ENCODE measurements at places on chromosomes 7 and 10.

DNA sequence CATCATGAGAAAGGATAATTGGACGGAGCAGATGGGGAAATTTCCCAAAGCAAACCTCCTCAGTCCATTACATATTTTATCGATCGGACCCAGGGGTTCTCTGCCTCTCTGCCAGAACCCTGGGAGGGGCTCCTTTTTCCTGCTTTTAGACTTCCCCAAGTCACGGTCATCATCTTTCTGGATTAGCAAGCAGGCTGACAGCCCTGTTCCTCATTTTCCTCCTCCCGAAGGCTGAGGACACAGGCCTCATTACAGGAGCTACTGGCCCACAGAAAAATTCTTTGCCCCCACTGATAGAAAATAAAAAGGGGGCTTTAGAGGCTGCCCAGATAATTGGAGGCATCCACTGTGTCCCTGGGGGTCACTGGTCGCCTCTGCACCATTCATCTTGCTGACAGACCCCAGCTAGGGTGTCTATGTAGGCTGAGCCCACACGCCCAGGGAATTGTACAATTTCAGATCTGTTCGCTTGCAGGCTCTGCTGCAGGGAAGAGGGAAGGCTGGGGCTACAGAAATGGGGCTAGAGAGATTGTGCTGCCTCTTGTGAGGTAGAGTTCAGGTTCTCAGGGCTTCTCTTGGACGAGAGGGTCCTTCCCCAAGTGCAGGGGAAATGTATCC, 125.7 kb upstream of the SDK1 start:
- DNase-seq = no peak

GRCh38 chr10:14774797-14775196, at the start of gene FAM107B:
FAM107B (minus strand) TSS chr10:14774897; CDS start chr10:14774663, 234 bp downstream.
- DNase-seq = no peak

DNA sequence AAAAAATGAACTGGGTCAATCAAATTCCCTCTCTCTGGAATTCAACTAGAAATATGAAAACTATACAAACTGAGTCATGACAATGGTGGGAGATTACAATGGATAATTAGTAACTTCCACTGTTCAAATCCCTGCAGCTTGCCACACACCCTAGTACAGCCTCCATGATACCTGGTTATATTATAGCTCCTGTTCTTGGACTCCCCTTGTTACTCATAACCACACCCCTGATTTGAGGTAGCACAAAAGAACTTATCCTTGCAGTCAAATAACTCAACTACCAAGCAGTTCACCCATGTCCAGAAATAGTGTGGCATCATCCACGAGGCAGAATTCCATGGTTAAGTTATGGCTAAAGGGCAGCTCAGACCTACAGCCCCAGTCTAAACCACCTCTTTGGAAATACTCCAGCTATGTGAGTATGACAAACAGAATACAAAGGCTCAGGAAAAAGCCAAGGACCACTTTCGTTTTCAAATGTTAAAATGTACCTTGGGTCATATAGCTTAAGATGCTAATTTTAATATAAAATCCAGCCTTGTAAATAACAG, 164.7 kb downstream of the CPEB3 start:
- DNase-seq = no peak

GRCh38 chr7:18357691-18358090, 137.9 kb upstream of the HDAC9 start:
- DNase-seq = peak; percentile 6

DNA sequence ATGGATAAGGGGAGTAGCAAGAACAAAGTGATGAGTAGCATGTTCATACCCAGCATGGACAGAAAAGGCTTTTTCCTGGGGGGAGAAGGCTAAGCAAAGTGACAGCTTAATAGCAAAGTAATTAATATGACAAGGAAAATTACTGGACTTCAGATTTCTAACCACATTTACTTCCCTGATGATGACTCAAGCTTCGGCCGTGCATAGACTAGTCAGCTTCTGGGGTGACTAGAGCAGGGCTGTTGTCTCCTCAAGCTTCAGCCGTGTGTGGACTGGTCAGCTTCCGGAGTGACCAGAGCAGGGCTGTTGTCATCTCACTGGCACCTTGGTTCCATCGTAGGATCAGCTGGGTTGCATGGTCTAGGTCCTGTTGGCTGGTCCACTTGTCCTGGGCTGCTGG, 2.1 kb upstream of the ZNF117 start:
- no peak for DNase-seq

GRCh38 chr7:25598765-25599164, 370.5 kb upstream of the NPVF start:
- DNase-seq = no peak

DNA sequence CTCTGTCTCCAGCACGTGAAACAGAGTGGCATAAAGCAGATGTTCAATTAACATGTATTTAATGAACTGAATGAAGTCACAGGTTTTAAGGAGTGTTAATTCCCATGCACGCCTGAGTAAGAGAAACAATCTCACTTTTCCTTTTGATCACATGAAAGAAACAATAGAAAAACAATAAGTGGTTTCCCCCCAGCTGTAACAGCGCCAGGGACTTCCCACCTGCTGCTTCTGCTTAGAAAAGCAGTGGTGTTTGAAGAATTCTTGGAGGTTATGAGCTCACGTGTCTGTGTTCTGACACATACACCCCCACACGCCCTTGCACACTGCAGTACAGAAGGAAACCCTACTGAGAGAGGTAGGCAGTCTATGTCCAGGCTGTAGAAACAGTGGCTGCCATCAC, 51.3 kb upstream of the FRMD4A start:
- no peak for DNase-seq

GRCh38 chr10:123944661-123945060, 53.1 kb upstream of the CPXM2 start:
- DNase-seq = no peak

- no peak for DNase-seq
Measured at GRCh38 chr7:21550076-21550475, 7.2 kb downstream of the DNAH11 start.

DNA sequence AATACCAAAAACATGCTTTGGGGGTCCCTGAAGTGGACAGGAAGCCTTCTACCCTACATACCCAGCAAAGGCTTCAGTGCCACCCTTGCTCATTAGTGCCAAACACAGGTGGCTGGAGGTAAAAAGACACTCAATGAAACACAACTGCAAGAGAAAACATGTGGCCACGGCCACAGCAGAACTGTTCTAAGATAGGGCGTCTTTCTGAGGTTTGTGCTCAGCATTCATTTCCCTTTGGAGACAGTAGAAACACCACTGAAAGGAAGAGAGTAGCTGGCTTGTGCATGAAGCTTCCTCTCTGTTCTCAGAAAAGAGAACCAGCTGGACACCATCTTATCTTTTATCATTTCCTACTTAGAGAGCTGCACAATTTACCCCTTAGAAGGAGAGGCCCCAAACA, 143.0 kb downstream of the PLXNA4 start:
- DNase-seq = no peak

- DNase-seq = peak; percentile 17
Measured at GRCh38 chr10:124534231-124534798, 72.7 kb downstream of the LHPP start.

- DNase-seq = no peak
Measured at GRCh38 chr10:27683226-27683625, 62.4 kb downstream of the MKX start.

DNA sequence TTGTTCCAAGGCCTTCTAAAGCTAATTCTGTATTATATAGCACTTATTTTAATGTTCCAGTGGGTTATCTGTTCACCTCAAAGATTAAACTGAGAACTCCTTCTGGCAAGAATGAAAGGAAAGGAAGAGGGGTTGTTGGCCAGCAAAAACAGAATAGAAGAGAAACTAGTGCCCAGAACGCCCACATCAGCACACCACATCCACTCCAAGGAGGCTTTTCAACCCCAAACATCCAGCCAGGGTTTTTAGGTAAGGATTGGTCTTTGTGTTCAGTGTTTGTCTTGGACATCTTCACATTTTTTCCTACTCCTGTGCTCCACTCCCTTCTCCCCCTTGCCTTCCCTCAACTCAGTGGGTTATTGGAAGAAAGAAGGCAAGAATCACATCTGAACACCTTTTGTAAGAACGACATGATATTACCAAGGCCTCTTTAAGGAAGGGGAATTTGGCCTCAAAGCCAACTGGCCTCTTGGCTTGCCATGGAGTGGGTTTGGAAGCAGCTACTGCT, 55.8 kb downstream of the BICC1 start:
- no peak for DNase-seq

GRCh38 chr7:155373359-155374273, 75.9 kb downstream of the INSIG1 start:
- peak; percentile 16 for DNase-seq

GRCh38 chr7:18962031-18962430, 155.4 kb downstream of the TWIST1 start:
- DNase-seq = no peak

DNA sequence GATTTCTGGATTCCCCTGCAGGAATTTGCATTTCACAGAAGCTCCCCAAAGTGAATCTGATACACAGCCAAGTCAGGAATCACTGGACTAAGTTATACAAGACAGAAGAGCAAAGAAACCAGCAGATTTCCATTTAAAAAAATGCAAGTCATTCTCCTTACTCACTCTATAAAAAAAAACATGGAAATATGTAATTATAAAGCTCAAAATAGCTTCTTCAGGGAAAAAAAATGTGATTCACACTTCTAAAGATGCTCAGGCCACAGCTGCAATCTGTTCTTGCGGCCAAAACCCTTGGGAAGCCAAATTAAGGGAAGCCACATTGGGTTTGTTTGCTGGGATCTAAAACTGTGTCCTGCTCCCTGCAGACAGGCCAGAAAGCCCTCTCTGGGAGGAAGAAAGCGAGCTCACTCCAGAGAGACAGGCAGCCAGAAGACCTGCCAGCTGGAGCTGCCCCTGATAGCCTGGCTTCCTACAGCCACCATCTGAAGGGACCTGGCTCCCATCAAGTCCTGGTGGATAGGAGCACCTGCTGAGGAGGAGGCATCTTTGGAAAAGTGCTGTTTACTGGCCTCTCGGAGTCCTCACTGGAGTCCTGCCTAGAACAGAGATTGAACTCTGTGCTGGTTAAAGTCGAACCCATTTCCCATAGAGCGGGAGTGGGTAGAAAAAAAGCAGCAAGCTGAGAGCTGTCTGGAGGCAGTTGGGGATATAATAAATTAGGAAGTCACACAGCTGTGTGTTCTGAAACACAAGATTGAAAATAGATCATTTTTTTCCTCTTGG, 359.2 kb upstream of the AOAH start:
- DNase-seq = peak; percentile 31

- DNase-seq = peak; percentile 45
Measured at GRCh38 chr7:80127412-80128160, 7.0 kb upstream of the GNAI1 start.

DNA sequence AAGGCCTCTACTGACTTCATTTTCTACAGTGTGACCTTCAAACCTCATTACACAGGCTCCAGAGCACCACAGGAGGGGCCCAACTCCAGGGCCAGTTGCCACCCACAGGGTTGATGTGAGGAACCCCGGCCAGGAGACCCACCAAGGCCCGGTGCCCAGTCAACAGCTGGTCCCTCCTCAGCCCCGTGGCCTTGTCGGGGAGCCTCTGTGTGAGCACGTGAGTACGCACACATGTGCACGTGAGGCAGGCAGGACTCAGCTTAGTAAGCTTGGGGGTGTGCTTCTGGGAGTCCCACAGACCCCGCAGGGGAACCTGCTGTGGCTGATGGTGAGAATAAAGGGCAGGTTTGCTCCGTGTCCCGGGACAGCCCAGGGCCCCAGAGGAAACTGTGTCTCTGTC, 104.5 kb downstream of the VIPR2 start:
- no peak for DNase-seq

DNA sequence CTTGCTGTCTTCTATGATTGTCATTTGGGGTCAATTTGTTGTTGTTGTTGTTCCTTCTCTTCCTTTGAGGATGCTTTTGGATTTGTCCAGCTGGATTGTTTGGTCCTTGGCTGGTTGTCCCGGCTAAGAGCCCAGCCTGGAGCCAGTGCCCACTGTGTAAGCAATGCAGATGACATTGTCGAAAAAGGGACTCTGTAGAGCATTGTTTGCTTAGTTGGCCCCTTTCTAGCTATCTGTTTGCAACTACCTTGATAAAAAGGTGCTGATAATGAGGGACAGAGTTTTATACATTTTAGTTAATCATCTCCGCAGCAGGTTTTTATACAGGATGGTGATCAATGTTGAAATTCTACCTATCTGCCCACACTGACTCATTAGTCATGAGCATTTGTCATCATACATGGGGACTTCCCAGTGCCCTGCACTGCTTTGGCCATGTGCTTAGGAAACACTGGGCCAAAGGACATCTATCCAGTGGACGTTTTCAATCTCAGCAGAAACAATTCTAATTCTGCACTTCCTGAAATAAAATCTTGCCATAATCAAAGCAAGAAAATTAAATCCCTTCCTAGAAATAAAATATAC, 311.9 kb downstream of the GRM8 start:
- no peak for DNase-seq

DNA sequence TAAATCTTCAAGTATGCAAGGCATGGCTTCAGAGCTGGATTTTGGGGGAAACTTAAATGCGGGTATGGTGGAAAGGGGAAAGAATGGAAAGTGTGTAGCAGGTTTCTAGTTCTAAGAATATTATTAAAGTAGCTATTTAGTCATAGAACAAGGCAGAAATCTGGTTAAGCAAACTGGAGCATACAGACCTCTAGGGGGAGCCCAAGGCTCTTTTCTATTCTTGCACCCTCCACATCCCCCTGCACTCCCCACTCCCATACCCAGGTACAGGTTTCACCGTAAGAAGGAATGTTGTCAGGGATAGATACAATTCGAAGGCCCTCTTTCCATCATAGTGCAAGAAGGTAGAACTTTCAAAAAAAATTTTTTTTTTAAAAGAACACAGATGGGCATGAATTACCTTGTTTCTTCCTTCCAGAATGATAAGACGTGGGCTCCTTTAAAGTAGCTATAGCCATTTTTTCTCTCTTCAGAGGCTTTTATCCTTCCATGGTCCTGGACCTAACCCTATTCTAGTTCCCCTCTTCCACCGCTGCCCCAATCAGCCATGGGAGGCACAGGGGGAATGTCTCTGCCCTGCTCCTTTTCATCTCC, 41.5 kb upstream of the SMIM30 start:
- peak; percentile 1 for DNase-seq

All from mesenchymal stem cell (in vitro differentiated cells and primary cell).